ENCODE measurements at places on chromosomes 16 and 17.

DNA sequence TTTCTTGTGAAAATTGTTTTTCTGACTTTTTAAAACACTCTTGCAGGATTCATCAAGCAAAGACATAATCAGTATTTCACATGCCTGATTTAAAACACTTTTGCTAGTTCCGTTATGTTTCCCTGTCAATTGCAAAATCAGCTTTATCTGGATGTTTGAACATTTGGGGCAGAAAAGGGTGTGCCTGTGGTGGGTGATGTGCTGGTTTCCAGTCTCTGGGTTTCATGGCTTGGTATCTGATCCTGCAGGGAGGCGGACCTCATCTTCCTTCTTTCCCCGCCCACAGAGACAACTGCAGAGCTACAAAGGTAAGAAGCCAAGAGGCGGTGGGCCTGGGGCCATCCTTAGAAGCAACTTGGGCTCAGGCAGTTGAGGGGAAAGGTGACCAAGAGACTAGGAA, 41.8 kb downstream of the NLRC5 start:
- no peak for DNase-seq

DNA sequence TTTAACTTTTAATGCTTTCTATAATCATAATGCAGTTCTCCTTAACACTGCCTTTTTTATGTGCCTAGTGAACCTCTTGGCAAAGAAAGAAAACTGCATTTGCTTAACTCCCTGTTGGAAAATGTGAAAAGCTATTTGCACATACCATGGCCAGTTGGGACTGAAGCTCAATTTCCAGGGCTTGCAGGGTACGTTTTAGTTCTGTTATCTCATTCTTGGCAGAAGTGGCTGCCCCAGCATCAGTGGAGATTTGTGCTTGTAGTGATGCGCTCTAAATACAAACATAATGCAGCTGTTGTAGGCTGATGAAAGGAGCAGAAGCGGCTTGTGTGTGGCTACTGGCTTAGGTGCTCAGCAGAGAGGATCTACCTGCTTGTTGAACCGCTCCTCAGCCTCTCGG, 3.7 kb downstream of the KRT24 start:
- DNase-seq: no peak

- no peak for DNase-seq
Measured at GRCh38 chr16:67775273-67775672, 31.1 kb downstream of the RANBP10 start.

DNA sequence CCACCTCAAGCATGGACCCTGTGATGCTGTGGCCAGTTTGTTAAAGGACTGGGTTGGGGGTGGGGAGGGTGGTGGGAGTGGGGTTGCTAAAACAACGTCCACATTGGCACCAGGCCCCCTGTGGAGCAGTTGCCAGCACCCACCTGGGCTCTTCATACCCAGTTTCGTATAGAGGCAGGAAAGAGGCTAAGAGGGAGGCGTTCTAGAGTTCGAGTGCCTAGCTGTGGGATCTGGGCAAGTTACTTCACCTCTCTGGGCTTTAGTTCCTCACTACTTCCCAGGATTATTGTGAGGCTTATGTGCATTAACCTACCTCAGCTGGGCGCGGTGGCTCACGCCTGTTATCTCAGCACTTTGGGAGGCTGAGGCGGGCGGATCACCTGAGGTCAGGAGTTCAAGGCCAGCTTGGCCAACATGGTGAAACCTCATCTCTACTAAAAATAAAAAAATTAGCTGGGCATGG, 1.4 kb downstream of the MFAP4 start:
- no peak for DNase-seq

All from CD8-positive, alpha-beta memory T cell (primary cell).